ENCODE measurements at places on chromosomes 7 and 10.
A peak's percentile ranks its signal among the peaks of the same experiment; 100 is the strongest.

DNA sequence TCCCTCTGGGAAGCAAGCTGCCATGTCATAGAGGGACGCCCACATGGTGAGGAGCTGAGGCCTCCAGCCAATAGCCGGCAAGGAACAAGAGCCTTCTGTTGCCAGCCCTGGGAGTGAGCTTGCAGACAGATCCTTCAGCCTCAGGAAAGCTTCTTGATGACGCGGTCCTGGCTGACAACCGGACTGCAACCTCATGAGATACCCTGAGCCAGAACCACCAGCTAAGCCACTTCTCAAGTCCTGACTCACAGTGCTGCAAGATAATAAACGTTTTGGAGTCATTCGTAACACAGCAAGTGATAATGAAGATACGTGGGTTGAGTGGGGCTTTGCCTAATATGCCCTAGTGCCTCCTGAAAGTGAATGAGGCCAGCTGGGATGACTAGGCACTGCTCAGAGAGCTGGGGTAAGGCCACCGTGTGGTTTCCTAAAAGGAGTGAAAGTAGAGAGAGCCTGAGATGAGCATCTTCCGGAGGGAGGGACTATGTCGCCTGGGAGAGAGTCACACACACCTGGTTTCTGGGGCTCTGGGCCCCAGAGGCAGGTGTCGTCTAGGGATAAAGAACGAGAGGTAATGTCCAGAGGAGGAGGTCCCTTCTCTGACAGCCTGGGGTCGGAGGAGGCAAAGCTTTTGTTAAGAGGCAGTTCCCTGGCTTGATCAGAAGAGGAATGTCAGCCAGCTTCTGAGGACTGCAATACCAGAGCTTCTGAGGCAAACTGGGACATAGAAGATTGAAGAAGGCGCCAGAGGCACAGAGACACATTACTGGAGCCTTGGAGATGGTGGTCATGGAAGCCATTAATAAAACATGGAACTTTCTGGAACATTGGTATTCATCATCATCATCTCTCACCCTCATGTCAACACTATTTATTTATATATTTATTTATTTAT lies 53.6 kb downstream of the PYROXD2 start:
- no peak for DNase-seq

- no peak for DNase-seq
Observed at GRCh38 chr10:16360425-16360824, 76.4 kb upstream of the PTER start.

- peak; percentile 43 for DNase-seq
Observed at GRCh38 chr10:75042292-75042974, 69.0 kb upstream of the SAMD8 start.

DNA sequence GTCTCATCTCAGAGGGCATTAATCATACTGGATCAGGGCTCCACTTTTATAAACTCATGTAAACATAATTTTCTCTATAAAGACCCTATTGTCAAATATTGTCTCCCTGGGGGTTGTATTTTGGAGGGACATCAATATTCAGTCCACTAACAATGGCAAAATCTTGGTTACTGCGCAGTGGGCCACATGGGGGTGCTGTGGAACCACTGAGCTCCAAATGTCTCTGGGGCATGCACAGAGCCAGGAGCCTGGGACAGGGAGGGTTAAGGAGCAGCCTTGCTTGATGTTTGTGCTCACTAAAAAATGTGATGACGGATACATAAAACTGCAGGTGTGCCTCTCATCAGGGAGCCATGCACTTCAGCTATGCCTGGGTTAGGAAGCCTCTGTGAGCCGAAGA lies 62.1 kb upstream of the PRSS58 start:
- DNase-seq = peak; percentile 78

DNA sequence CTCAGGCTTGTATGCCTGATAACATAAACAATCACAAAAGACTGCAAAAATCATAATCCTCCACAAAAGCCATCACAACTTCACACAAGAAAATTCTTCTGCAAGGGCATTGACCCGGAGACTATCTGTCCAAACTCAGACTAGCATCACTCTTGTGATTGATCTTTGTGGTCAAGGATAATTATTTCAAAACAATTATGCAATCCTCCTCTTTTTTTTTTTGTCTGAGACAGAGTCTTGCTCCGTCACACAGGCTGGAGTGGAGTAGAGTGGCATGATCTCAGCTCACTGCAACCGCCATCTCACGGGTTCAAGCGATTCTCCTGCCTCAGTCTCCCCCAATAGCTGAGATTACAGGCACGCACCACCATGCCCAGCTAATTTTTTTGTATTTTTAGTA lies 22.2 kb downstream of the CDNF start:
- DNase-seq = no peak

GRCh38 chr10:100980311-100980710 lies 7.0 kb downstream of the MRPL43 start:
- DNase-seq = peak; percentile 54

DNA sequence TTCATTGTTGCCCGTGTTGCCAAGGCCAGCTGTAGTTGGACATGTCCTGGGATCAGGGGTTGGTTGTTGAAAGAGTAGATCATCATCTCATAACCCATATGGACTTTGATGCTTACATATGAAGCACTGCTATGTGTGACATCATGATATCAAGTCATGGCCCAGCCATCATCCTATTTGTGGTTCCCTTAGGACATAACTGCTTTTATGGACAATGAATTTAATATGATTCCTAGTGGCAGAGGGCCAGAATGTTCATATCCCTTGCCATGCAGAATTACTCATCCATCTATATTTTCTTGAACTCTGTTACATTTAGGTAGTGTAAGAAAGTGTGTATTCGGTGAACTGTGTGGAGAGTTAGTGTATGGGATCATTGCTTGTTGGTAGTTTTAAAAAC lies 343.9 kb upstream of the LRGUK start:
- no peak for DNase-seq

DNA sequence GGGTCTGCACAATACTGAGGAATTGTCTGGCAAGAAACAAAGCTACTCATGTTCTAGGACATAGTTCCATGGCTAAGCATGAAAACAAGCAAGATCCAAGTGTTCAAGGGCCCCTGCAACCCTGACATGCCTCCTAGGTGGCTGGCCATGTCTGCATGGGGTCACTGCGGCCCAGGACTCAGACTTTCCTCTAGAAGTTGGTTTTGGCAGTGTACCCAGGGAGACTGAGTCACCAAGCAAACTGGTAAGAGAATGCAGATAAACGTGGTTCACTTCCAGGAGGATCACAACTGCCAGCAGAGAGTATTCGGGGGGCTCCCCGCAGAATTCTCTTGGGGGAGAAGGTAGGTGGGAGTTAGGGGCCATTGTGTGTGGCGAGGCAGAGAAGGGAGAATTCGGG lies 7.4 kb upstream of the PFKFB3 start:
- no peak for DNase-seq

DNA sequence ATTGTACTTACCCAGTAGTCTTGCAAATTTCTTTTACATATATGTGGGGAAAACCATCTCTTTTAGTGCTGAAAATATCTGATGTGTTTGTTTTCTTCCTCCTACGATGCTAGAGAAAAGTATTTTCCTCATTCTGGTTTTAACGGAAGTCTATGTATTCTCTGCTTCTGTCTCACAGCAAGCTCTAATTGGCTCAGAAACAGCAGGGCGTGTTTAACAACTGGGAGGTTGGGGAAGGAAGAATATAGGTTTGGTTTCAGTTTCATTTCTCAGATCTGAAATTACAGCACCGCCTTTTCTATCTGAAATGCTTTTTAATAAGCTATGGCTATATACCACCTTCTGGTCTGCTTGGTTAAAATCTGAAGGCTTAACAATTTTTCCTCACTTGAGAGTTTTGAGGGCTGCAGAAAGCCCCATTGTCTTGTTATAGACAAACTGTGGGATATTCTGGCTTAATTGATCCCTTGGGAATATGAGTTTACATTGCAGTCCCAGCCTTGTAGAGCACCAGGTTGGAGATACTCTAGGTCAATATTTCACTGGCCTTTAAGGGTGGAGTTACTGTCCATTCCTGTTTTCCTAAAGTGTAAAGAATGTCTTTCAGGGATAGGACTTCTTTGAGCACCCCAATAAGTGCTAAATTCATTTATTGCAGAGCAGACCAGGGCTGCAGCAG lies at the start of gene SAMD9:
Gene SAMD9 (minus strand): TSS at position 128 of the 679 bp plus-strand sequence. CDS start 11,882 bp downstream, outside the sequence.
- DNase-seq = peak; percentile 79

DNA sequence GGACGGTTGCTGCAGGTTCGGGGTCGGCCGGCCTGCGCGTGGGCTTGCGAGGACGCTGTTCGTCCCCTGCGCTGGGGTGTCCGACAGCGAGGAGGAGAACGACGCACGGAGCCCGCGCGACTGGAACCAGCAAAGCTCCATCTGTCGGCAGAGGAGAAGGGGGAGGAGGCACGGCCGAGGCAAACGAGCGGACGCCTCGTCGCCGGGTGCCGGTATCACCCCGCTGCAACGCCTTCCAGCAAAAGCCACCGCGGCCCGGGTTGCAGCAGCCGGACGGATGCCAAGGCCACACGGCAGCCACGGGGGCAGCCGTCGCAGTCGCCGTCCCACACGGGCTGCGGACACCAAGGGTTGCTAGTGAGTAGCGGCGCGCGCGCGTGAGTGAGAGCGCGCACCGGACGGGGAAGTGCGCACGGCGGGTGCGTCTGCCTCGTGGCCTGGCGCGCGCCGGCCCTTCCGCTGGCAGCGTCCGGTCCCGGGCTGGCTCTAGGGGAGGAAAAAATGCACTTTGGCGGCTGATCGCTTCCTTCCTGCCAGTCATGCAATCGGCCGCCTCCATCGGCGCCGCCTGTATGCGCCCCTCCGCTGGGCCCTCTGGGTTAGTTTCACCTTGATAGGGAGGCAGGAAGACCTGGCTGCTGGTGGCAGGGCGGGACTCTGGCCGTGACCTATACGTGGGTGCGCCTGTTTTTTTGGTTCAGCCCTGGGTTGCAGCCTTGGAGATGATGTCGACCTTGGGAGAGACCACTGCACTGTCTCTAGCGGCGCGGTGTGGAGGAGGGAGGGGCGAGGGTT lies 434 bp downstream of the STAMBPL1 start:
- DNase-seq = peak; percentile 89

DNA sequence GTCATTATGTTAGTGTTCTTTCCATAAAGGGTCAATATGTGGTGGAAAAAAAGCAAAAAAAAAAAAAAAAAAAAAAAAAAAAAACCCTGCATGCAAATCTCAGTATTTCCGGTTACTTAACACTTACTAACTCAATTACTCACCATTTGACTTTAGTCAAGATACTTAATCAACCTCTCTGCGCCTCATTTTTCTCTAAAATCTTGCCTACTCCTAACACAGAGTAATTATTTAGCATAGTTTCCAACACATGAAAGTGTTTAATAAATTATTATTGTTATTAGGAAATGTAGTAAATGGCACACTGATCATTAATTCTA lies 27.8 kb downstream of the PPP1R3A start:
- no peak for DNase-seq

GRCh38 chr7:30989824-30990672 lies 26.3 kb downstream of the GHRHR start:
- DNase-seq = no peak

DNA sequence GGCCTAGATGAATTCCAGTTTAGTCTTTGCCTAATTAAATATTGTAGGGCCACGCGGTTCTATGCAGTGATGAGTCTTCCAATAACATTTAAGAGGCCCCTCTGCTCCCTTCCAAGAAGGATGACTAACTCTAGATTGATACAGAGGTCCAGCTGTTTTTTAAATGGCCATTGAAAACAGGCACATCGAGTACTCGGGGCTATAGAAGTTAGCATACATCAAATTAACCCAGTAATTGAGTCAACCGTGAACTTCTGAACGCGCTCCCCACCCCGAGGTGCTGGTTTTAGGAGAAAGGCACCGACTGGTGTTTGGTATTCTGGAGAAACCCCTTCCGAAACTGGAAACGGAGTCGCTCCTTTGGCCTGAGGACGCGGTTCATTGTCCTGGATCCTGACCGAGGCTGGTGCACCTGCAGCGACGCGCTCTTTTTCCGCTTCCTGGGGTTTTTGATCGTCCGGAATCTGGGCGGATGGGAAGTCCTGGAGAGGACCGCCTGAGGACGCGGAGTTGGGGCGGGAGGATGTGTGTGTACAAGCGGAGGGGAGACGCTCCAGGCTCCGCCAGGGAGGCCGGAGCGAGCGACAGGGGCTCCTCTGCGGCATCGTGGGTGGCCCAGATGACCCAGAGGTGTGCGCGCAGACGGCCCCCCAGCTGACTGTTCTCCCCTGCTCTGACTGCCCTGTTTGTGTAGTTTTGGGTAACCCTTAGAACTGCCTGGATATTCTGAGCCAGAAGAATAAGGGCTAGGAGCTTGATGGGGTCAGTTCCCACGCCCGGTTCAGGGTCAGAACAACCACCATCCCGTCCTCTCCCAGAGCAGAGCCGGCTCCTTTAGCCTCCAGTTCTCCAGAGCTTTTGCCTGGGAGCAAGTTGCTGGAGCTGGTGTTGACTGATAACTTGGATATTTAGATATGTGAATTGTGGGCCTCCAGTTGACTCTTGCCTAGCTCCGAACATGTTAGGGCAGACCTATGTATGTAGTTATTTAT lies 711 bp downstream of the FAM221A start:
- DNase-seq = peak; percentile 78

GRCh38 chr10:114166043-114166442 lies 8.0 kb downstream of the CCDC186 start:
- DNase-seq = no peak

DNA sequence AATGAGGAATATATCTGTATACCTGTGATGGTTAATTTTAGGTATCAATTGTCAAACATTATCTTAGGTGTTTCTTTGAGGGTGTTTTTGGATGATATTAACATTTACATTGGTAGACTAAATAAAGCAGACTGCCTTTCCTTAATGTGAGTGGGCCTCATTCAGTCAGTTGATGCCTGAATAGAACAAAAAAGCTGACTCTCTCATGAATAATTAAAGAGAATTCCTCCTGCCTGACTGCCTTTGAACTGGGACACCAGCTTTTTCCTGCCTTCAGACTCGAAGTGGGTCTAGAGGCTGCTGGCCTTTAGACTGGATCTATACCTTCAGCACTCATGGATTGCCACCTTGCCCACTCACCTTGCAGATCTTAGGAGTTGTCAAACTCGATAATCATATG lies 117.9 kb upstream of the TMEM168 start:
- DNase-seq = no peak

DNA sequence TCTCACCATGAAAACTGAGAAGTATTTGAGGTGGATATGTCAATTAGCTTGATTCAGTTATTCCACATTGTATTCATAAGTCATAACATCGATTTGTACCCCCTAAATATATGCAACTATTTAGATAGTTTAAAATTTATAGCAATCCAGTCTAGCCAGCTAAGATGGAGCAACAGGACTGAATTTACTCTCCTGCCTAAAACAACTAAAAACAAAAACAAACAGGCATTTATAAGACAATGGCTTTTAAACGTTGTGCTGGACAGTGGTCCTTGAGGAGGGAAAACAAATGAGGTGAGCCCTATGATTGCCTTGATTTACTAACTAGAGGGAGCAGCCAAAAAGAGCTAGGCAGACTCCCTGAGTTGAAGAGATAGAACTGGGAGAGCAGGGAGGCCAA lies 814 bp upstream of the GPAM start:
- no peak for DNase-seq

DNA sequence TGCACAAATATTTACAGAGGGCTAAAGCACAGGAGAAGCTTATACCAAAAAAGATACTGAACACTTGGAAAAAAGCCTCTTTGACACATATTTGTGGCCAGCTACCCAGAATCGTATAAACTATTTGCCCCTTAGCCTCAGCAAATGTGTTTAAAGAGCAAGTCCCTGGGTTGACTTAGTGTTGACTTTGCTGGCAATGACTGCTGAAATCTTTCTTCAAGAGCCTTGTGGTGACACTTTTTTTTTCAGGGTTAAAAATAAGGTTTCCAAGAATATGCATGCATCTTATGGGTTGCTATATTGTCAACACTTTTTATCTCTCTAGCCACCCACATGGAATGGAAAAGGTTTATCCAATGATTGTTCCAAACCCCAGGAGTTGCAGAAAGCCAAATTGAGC lies 14.9 kb upstream of the PLEKHS1 start:
- DNase-seq = no peak
